ENCODE measurements at places on chromosomes 1 and 21.

GRCh38 chr1:29691499-29691898 is 455.2 kb downstream of the PTPRU start:
- DNase-seq: no peak

DNA sequence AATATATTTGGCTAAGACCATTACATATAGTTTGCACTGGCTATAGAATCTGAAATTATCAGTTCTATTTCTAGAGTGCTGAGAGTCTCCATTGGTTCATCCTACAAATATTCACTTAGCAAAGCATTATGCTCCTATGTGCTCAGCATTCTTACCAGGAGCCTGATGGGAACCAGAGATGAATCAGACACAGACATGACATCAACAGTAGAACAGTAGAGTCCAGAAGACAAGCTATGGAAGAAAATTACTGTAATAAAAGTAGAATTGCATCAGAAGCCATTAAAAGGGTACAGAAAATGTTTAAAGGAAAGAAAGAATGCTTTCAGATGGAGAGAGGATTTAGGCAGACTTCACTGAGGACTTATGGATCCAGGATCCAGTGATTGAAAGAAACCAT is 271.7 kb upstream of the SNX7 start:
- DNase-seq: no peak

GRCh38 chr1:60952612-60953111 is 129.7 kb upstream of the NFIA start:
- DNase-seq: no peak

DNA sequence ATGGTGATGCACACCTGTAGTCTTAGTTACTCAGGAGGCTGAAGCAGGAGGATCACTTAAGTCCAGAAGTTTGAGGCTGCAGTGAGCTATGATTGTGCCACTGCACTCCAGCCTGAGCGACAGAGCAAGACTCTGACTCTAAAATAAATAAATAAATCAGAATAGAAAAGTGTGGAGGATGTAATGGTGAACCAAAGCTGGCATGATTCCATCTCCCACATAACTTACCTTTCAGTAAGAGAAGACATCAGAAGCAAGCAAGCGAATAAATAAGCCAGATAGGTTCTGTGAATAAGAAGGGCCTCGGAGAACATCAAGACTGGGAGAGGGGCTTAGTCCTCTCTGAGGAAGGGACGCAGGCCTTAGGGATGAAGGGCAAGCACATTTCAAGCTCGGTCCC is 59.5 kb downstream of the TOMM20 start:
- DNase-seq: no peak

DNA sequence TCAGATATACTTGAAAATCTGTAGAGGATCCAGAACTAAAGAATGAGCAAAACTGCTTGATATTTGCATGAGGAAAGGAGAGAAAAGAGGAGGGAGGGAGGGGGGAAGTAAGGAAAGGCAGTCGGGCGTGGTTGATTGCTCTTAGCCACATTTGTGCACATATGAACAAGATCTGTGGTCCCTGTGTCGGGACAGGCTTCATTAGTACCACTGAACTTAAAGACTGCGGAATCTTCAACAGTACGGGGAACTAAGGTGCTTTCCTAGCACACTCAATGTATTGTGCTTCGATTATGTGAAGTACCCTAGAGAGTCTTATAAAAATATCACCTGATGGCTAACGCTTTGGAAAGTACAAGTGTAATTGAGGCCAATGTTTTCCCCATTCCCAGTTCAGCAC is 59.9 kb downstream of the ZBTB18 start:
- no peak for DNase-seq

DNA sequence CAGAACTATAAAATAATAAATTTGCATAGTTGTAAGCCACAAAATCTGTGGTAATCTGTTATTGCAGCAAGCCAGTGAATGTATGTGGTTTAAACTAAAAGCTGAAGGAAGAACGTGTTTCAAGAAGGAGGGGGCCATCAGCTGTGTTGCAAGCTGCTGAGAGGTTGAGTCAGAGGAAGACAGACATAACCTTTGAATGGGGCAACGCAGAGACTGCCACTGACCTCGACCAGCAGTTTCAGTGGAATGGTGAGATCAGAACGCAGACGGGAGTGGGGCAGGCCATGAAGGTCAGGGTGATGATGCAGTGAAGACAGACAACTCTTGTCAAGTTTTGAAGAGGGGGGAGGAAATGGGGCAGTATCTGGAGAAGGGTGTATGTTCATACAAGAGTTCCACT is 23.2 kb upstream of the QSOX1 start:
- no peak for DNase-seq

GRCh38 chr1:168243198-168243597 is 17.4 kb downstream of the SFT2D2 start:
- no peak for DNase-seq

DNA sequence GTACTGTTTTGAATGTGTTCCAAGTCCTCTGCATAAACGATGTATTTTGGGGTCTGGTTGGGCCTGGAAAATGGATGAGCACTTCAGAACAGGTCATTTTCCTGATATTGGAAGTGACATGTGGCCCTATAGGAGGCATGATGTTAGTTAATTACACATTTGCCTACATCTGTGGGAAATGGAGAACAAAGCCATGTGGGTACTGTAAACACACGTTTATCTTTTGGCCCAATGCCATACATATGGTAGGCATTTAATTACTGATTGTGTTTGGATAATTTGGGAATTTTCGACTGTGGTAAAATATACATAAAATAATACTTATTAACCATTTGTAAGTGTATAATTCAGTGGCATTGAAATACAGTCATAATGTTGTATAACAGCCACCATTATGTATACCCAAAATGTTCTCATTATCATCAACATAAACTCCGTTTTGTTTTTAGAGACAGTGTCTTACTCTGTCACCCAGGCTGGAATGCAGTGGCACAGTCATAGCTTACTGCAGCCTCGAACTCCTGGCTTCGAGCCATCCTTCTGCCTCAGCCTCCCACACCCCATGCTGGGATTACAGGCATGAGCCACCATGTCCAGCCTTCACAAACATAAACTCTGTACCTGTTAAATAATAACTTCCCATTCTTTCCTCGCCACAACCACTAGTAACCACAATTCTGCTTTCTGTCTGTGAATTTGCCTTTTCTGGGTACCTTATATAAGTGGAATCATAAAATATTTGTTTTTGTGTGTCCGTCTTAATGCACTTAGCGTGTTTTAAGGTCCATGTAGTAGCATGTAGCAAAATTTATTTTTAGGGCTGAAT is 11.9 kb upstream of the RNPEP start:
- DNase-seq: no peak

GRCh38 chr21:43820466-43820865 is 31.1 kb downstream of the RRP1 start:
- DNase-seq: no peak

GRCh38 chr1:184801503-184801902 is 46.8 kb upstream of the EDEM3 start:
- DNase-seq: no peak

GRCh38 chr1:39691383-39692151 is at the start of gene HPCAL4:
TSS of gene HPCAL4 (minus strand) at chr1:39691433. CDS start at chr1:39684603, 6,830 bp downstream.
- peak; percentile 60 for DNase-seq

DNA sequence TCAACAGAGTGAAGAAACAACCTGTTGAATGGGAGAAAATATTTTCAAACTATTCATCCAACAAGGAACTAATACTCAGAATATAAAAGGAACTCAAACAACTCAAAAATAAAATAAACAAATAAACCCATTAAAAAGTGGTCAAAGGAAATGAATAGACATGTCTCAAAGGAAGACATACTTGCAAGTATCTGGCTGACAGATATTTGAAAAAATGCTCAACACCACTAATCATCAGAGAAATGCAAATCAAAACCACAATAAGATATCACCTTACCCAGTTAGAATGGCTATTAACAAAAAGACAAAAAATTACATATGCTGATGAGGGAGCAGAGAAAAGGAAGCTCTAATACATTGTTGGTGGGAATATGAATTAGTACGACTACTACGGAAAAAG is 38.2 kb downstream of the TNFSF4 start:
- DNase-seq: no peak

- no peak for DNase-seq
These were observed 22.1 kb downstream of the ZBTB17 start for GRCh38 chr1:15953791-15954241.

GRCh38 chr1:228465141-228465540 is 22.0 kb upstream of the RNF187 start:
- no peak for DNase-seq

GRCh38 chr1:47809301-47810084 is 187.7 kb downstream of the TRABD2B start:
- no peak for DNase-seq

DNA sequence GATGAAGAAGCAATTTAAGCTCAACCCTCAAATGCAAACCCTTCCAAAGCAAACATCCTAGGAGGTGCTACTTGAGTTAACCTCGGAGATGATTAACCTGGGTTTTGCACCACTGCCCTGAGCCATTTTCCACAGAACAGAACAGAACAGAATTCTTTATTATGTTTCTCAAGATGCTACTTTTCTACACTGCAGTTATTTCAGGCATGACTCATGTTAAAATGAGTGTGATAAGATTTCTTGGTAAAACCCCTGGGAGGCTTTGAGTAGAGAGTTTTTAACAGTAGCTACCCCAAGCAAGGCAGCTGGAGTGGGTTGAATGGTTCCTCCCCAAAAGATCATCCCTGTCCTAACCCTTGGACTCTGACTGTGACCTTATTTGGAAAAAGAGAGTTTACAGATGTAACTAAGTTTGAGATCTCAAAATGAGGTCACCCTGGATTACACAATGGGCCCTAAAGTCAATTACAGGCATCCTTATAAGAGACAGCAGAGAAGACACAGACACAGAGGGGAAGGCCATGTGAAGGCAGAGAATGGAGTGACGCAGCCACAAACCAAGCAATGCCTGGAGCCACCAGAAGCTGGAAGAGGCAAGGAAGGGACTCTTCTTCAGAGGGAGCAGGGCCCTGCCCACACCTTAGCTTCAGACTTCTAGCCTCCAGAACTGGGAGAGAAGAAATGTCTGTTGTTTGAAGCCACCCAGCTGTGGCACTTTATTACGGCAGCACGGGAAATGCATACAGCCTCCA is 153.4 kb downstream of the ETS2 start:
- no peak for DNase-seq

DNA sequence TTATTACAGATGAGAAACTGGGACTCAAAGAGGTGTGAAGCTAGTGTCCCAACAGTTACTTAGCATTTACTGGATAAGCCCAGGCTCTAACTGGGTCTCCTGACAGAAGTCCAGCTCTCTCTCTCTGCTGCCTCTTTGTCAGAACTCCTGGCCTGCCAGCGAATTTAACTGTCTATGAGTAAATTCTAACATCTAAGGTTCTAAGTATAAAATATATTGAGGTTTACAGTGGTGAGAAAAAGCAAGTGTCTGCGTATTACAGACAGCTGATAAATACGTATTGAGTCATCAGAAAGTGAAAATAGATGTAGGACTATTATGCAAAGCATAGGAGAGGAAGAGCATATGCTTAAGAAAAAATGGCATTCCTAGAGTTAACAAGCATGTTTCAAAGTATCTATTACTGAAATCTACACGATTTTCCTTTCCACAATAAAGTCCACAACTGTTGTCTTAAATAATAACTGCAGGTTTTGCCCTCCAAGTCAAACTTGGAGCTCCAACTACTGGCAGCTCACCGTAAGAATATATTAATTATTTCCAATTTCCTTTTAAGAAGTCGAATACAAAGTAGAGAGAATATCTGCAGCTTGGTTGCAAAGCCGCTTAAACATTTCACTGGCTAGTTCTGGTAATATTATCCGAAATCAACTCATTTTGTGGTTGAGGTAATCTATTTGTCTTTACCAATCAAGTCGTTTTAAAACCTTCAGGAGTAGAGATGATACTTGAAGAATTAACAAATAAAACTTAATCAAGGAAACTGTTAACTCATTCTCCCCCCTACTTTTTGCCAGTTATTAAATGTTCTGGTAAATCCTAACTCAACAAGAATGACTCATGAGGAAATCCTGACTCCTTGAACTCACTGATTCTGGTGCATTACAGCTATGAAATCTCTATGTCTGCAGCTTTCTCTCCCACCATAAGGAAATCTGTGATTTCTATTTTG is 1.4 kb upstream of the RGS2 start:
- DNase-seq: no peak

GRCh38 chr1:69852706-69853105 is 285.0 kb downstream of the LRRC7 start:
- no peak for DNase-seq

DNA sequence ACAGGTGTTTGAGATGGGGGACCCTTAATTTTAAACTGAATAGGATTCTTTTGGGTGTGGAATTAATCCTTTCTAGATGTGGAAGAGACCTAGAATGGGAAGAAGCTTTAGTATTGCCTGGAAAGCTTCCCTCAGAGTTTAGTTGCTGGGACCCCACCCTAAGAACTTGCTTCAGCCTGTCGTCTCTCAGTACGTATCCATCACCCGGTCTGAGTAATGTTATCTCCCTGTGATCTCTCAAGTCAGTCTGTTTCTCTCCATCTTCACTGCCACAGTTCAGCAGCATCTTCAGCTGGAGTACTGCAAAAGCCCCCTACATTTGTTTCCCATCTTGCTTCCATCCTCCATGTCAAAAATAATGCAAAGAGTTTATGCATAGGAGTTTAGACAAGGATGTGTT is 28.9 kb downstream of the CNST start:
- no peak for DNase-seq

- no peak for DNase-seq
These were observed 47.0 kb downstream of the NAV1 start for GRCh38 chr1:201585901-201586300.

GRCh38 chr1:245666412-245666811 is 511.6 kb downstream of the KIF26B start:
- DNase-seq: no peak

GRCh38 chr1:25573591-25573930 is 30.2 kb downstream of the LDLRAP1 start:
- no peak for DNase-seq

DNA sequence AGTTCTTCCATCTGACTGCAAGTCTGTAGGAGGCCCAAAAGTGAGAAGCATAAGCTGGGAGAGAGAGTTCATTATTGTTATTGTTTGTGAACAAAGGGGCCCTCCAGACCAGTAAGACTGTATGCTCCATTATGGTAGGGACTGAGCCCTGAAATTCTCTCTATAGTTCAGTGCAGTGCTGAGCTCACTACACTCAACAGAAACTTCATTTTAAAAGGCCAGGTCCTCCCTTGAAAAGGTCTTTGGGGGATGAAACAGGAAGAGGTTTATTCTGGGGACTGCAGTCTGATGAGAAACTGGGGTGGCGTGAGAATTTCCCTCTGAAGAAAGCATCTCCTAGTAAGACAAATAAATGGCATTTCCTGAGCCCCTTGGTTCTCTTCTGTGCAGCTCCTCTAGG is 5.5 kb upstream of the GATAD2B start:
- no peak for DNase-seq

GRCh38 chr1:30036229-30036547 is 687.2 kb downstream of the MATN1 start:
- no peak for DNase-seq

GRCh38 chr1:174080819-174081218 is 58.7 kb upstream of the RC3H1 start:
- DNase-seq: no peak

DNA sequence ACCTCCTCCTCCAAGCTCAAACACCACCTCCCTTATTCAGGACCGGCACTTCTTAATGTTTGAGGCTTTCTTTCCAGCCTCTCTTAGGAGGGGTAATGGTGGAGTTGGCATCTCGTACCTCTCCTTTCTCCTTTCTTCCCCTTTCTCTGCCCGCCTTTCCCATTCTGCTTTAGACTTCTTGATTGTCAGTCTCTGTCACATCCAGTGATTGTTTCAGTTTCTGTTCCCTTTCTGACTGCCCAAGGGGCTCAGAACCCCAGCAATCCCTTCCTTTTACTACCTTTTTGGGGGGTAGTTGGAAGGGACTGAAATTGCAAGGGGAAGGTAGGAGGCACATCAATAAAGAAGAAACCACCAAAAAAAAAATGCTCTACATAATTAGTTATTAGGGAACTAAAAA is 5.6 kb downstream of the ELK4 start:
- no peak for DNase-seq
